ENCODE measurements at places on chromosomes 7 and 10.

DNA sequence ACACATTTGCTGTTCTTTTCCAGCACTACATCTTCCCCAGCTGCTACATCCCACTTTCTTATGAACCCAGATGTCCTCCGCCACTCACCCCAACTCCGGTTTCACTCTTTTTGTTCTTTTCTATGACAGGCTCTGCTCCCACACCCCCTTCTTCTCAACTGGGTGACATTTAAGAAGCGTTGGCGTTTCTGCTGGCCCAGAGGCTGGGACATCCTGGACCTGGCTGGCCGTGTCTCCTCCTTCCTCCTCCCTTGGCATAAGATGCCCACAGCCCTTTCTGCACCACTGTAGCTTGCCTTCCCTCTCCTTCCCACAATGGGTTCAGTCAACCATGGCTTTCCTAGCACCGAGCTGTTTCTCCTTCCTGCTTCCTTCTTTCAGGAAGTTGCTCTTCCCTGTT, 9.4 kb upstream of the CALML5 start:
- DNase-seq: no peak

GRCh38 chr7:158424011-158424410, 163.6 kb downstream of the PTPRN2 start:
- no peak for DNase-seq

DNA sequence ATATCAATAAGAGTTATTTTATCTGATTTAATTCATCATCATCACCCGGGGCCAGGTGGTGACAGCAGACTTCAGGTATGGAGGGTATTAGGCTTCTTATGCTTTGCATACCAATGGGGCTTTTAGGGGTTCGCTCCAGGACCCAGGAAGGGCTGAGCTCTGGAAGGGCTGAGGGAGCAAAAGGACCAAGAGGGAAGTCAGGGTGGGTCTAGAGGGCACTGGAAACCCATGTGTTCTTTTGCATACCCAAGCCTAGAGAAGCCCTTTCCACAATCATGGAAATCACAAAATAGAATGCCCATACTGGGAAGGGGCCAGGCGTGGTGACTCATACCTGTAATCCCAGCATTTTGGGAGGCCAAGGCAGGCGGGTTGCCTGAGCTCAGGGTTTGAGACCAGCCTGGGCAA, 30.9 kb upstream of the VCL start:
- DNase-seq: no peak

DNA sequence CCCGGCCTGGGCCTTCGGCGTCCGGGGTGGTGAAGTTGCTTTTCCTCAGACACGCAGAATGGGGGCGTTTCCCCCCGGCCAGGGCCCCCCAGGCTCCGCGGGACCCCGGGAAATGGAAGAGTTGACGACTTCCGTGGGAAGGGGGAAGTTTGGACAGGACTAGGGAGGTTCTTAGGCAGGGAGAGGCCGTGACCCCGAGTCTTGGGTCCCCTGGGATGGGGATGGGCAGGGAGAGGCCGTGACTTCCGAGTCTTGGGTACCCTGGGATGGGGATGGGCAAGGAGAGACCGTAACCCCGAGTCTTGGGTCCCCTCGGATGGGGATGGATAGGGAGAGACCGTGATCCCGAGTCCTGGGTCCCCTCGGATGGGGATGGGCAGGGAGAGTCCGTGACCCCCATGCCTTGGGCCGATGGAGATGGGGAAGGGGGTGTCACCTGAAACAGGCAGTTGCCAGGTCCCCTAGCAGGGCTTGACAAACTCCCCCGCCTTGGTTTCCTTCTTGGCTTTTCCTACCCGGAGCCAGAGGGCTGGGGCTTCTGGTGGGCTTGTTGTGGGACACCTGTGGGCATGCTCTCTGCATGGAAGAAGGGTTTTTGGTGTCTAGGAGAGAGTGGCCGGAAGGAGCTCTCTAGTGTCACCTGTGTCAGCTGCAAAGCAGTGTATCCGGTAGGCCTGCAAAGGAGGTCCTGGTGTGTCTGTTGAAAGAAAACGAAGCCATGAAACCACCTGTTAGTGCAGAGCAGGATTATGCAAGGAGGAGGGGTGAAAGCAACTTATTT, 1.1 kb downstream of the TRRAP start:
- DNase-seq: peak; percentile 27

- DNase-seq: no peak
Observed at GRCh38 chr7:144709066-144709465, 126.8 kb downstream of the TPK1 start.

DNA sequence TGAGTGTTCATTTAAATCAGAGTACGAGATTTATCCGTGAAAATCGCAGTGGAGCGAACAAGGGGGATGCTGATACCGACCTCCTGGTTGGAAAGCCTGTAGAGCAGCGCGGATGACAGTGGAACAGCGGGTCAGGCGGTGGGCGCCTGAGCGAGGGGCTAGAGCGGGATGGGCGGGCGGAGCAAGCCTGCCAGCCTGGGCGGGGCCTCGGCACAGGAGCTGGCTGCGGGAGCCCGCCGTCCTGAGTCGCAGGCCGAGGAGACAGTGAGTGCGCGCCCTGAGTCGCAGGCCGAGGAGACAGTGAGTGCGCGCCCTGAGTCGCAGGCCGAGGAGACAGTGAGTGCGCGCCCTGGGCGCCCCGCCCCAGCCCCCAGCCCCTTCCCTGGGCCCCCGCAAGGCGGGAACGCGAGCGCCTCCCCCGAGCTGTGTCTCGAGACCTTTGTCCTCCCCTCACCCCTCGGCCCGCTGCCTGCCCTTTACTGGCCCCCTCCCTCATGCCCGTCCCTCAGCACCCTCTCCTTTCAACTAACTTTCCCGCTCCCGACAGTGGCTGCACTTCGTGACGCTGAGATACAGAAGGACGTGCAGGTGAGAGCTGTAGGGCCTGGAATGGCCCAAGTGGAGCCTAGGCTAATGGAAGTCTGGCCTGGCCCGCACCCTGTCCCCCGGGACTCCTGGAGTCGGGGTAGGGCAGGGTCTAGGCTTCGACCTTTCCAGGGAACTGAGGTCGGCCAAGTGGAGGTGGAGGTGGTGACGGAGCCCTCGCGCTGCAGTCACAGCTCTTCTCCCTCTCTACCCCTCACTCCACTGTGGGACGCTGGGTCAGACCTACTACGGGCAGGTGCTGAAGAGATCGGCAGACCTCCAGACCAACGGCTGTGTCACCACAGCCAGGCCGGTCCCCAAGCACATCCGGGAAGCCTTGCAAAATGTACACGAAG, at the start of gene AS3MT:
Gene AS3MT, plus strand, starts transcription at position 213 of the 941 bp plus-strand sequence. Its CDS starts 123 bp downstream, at position 336.
- DNase-seq: peak; percentile 72

DNA sequence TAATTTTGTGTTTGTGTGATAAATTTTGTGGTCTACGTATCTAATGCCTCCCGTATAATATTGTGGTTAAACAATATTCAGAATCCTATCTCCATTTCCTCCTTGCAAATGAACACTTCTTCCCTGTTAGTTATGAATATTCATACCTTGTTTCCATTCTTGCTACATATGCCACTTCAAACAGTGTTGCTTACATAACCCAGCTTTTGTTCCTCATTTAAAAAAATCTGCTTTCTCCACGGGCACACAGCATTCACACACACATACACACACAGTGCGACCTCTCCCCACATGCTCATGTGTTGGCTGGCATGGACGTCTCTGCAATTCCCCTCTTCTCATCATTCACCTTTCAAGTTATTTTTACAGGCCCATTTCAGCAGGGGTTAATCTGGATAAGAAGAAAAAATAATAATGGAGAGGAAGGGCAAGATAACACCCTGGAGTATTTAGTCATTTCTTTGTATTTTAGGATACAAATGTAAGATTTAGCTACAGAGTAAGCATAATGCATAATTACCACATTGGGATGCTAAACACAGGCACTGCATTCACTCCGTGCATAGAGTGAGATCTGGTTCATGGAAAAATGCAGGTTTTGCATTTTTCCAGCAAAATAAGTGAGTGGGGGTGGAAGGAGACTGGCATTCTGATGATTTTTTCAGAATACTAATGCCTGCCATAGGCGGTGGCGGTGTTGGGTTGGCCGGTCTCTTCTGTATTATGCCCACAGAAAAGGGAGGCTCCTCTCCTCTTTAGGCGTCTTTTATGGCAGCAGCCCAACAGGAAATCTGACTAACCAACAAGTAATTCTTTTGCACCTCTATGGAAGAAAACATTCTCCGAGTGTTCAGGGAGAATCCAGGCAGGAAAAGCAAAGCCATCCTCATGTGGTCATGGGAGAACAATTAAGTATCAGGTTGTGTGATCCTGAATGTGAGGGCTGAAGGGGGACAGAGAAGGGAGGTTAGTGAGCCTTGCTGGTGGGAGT, 31.7 kb upstream of the ELMO1 start:
- no peak for DNase-seq

- no peak for DNase-seq
Observed at GRCh38 chr10:35501923-35502322, 103.2 kb upstream of the GJD4 start.

GRCh38 chr7:129134356-129134987, 10.0 kb upstream of the TSPAN33 start:
- no peak for DNase-seq

- DNase-seq: no peak
Observed at GRCh38 chr7:2525658-2526630, 6.4 kb downstream of the LFNG start.

- no peak for DNase-seq
Observed at GRCh38 chr7:117250801-117251200, 72.1 kb downstream of the WNT2 start.

DNA sequence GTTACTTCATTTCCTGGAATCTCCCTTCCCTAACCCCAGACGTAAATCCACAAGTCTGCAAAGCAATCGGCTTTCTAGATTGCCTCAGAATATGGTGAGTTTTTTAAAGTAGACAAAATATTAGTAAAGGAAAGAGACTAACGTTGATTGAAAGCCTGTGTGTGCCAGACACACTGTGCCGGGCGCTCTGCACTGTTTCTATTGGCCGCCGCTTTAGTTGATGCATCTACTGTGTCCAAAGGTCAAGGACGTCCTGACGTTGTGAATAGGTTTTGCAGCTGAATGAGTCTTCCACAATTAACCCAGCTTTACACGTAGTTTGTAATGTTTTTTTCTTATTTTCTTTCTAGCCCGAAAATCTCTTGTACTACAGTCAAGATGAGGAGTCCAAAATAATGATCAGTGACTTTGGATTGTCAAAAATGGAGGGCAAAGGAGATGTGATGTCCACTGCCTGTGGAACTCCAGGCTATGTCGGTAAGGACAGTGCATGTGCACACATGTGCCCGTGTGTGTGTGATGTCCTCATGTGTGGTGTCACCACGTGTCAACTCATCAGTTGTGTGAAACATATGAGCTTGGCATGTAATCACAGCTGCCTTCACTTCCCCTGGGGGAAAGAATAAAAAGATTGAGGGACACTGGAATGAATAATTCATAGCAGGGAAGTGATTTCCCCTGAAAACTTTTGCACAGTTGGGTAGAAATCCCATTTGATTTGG, 232.0 kb downstream of the CCDC3 start:
- no peak for DNase-seq

DNA sequence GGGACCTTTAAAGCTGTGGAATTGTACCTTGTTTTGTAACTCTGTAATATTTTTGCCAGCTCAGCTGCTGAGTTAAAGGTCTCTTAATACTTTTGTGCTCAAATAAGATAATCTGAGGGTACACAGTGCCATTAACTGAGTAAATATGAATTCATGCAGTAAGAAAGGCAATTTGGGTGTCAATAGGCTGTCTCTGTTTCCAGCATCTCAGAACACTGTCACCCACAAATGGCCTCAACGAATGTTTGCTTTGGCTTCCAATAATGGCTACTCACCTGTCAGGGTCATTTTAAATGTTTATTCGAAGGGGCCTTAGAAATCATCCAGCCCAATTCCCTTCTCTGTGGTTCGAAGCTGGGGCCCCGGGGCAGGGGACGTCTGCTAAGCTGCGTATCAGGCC, 225.4 kb downstream of the ZMYND11 start:
- DNase-seq: no peak

DNA sequence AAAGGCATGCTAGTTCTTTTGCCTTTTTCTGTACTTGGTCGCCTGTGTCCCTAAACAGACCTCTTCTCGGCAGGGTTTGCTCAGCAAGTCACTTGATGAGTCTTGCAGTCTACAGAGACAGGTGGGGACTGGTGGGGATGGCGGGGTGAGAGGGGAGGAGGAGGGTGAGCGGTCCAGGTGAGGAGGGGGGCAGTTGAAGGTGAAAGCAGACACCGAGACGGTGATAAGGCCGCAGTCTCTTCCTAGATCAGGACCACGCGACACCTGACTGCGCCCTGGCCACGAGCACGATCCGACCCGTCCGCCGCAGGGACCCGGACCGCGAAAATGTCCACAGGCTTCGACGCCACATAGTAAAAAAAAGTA, 566 bp downstream of the ASNS start:
- peak; percentile 76 for DNase-seq

DNA sequence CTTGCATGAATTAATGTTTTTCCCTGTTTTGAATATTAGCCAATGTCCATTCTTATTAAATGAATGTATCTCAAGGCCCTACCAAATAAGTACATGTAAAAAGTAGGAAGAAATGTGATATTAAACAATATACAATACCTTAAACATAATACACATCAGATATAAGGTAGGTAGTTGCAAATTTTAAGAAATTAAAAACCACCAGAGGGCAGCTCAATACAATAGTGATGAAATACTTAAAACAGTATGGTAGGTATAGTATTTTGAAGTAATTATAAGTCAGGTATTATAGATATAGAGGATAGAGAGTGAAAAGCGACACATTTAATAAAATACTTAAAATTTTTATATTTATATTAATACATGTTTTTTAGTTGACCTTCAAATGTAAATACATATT, 43.6 kb upstream of the CDK14 start:
- DNase-seq: peak; percentile 37

DNA sequence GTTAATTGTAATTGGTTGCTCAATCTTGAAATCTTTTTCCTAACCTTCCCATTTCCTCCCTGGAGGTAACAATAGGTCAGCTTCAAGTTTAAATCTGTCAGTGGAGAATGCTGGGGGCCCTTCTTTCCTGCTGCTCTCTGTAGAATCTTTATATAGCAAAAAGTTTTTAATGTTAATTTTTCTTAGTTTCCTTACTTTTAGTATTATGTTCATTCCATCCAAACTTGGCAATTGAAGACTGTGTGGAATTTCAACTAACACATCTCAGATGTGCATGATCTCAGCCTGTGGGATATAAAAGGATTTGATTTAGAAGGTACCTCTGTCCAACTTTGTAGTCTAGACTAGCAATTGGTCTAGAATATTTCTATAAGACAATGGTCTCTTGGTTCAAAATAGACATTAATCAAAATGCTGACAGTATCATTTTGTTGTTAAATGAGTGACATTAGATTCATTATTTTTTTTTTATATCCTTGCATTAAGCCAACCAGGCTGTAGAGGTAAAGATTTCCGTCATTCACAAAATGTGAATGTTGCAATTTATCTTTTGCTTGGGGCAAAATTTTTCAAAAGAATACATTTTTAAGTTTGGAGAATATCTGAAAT, 100.4 kb upstream of the SEMA3A start:
- no peak for DNase-seq

Measured in NCI-H526 (cell line).